ENCODE measurements at places on chromosomes 2 and 18.

GRCh38 chr18:23503963-23504344 is 643 bp downstream of the RMC1 start:
- no peak for DNase-seq

DNA sequence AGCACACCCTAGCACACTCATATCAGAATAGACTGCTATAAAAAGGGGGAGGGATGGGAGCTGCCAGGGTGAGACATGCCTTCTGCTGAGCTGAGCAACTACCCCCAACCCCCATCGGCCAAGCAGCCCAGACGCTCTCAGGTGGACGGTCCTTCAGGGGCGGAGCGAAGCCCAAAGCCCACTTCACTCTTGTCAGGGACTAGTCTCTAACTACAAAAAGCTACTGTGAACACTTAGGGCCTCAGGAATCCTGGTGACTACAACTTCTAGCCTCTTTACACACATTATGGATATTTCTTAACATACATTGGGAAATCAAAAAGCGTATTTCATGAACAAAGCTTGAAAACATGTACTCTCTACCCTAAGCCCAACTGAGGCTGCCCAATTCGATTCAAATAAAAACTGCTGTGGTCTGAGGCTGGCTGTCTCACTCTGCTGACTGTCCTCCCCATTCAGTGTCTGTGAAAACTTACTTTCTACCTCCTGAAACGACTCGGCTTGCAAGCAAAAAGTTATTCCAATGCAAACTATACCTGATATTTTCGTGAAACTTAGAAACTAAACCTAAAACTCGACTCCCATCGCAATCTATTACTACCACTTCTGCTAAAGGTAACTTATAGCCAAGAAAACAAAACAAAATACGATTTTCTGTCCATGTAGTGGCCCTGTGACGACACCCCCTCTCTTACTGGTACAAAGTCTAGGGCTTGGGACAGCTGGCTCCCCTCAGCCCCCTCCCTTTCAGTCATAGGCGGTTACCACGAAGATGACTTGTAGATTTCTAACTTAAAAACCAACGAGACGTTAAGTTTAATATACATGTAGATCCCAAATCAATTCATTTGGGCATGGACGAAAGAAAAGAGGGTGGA is 1.2 kb downstream of the SERTAD2 start:
- DNase-seq: peak; percentile 33

DNA sequence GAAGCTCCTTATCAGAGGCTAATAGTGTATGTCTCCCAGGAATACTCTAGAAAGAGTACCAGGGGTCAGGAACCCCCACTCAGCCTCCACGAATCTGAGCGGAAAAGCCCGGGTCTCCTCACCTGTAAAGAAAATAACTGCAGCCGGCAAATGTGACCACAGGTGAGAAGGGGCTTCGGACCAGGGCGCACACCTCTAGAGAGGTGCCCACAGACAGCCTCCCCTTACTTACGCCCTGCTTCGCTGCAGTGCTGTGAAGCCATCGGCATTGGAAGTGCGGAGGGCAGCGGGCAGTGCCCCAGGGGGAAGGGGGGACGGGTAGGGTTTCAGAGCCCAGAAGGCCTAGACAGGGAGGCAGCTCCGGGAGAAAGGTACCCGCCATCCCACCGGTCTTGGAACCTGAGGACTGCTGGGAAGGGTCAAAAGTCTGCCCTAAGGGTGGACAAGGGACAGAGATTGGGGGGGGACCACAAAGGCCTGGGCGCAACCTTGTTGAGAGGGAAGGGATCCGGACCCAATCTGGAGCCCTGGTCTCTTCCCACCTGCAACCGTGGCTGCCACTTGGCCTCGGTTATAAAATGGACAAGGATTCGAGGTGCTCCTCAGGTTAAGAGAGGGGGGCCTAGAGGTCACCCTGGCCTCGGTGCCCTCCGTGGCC is 642 bp upstream of the STEAP3 start:
- no peak for DNase-seq

GRCh38 chr2:30109856-30110255 is 37.0 kb upstream of the YPEL5 start:
- no peak for DNase-seq

DNA sequence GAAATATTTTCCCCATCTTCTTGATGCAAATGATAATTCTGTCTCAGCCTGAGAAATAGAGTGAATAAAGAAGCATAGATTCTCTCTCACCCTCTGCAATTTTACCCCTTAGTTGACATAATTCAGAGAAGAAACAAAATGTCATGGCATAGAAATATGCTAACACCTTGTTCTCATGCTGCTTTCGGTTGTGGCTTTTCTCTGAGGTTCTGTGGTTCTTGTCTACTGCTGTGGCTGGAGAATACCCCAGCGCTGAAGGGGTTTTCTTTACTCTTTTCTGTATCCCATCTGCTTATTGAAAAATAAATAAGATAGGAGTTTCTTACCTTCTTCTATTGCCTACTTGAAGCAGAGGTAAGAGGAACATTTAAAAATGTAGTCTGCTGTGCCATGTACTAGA is 15.4 kb upstream of the RAB27B start:
- no peak for DNase-seq

- no peak for DNase-seq
Measured at GRCh38 chr18:24567199-24567598, 106.8 kb downstream of the HRH4 start.

DNA sequence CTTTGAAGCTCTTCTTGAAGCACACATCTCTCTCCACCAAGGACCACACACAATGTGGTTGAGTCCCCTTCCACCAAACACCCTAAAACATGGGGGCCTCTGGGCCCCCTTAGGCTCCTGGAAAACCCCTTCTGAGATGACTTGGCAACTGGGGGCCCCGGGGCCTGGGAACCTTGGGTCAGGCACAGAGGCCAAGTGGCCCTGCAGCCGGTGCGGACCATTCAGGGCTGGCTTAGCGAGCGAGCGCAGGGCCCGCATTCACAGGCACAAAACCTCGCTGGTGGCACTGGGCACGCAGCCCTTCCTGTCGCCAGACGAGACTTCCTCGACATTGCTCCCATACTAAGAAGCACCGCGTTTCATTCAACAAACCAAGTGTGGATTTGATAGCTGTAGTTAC is 111.2 kb upstream of the ID2 start:
- DNase-seq: no peak

DNA sequence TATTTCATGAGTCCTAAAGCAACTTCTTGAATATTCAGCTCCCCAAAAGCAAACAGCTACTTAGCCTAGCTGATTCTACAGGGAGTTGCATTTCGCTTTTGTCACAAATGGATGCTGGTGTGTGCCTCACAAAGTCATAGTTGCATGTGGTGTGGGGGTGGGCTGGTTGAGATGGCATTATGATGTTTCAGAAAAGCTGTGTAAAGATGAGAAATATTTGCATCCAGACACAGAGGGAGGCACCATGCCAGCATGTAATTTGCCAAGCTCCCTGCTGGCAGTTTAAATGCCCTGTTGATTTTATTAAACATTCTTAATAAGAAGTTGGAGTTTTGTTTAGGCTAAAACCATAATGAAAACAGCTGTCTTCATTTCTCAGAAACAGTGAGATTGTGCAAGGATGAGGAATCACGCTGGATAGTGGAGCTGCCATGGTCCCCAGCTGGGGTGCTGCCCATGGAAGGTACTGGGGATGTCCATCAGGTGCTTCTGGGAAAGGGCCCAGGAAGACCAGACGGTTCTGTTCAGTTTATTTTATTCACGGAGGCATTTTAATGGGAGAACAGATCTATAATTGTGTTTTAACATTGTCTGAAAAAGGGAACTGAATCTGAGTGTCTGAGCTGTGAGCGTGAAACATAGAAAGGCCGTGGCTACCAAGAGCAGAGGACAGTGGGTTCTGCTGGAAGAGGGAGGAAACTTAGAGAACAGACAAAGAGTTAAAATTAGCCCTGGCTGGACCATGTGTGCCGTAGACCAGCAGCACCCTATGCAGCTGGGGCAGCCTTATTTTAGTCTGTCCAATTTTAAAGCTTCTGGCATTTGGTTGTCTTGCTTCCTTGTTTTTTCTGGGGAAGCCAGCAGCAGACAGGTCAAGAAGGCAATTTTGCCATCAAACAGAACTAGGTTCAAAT is 177.1 kb downstream of the FAM210A start:
- no peak for DNase-seq
